ENCODE measurements at places on chromosomes 3 and 15.

- no peak for DNase-seq
These were observed 29.6 kb upstream of the CP start for GRCh38 chr3:149251186-149251585.

DNA sequence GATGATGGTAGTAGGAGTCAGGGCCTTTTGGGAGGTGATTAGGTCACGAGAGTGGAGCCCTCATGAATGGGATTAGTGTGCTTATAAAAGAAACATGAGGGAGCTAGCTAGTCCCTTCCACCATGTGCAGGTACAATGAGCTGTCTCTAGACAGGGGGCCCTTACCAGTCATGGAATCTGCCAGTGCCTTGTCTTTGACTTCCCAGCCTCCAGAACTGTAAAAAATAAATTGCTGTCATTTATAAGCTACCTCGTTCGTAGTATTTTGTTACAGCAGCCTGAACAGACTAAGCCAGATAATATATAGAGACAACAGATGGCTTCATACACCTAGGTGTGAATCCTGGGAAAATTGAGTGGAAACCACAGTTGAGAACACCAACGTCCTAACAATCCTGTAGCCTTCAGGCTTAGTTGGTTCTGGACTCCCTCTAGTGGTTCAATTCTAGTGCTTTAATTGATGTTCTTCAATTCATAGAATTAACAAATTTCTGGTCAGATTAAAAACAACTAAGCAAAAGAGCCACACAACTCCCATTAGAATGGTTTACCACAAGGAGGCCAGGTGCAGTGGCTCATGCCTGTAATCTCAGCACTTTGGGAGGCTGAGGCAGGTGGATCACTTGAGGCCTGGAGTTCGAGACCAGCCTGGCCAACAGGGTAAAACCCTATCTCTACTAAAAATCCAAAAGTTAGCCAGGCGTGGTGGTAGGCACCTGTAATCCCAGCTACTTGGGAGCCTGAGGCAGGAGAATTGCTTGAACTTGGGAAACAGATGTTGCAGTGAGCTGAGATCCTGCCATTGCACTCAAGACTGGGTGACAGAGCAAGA lies 21.3 kb upstream of the GATM start:
- DNase-seq = no peak

DNA sequence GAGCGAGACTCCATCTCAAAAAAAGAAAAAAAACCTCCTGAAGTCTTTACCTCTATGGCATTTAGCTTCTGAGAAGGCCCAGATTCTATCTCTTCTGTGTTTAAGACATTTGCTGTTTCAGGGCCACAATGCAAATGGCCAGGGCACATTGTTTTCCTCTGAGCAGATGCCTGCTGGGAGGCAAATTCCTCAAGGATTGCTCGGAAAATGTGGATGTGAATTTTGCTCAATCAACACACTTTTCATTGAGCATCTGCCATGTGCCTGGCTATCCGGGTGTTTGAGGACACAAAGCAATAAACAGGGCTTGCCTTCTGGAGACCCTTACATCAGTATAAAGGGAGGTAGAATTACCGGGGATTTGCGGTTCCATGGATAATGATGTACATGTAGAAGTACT lies 20.0 kb downstream of the TRIM71 start:
- no peak for DNase-seq

- DNase-seq = no peak
These were observed 114.9 kb downstream of the SV2B start for GRCh38 chr15:91214675-91215590.

DNA sequence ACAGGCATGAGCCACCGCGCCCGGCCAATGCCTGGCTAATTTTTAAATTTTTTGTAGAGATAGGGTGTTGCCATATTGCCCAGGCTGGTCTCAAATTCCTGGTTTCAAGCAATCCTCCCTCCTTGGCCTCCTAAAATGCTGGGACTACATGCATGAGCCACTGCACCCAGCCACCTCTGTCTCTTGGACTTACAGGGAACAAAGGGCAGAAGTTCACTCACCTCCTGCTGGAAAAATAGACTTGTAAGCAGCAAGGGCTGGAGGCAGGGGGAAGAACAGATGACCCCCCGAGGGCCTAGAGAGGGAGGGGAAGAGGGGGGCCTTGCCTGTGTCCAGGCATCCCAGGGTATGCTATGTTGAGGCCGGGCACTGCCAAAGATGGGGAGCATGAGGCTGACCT lies 22.2 kb downstream of the DUSP7 start:
- no peak for DNase-seq

All from hypothalamus (tissue), 51 donors.